DMS53 (cell line): ENCODE measurements at places on chromosomes 6 and 20.

DNA sequence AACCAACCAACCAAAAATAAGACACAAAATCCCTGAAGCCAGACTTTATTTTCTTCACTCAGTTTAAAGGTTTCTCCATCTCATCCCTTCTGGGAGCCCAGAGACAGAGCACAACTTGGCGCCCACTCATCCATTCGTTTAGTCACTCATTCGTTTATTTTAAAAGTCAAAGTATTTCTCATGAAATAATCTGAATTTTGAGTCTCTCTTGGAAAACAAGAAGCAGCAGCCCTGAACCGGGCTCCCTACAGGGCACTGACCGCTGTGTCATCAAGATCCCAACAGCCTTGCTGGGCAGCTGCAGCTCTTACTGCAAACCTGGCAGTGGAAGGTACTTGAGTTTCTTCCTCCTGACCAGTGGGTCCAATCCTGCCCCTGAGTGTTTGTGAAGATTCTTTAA, 171.6 kb downstream of the THBS2 start:
- DNase-seq, result no peak

- no peak for DNase-seq
Measured at GRCh38 chr6:157385482-157385881, 4.5 kb downstream of the ZDHHC14 start.

DNA sequence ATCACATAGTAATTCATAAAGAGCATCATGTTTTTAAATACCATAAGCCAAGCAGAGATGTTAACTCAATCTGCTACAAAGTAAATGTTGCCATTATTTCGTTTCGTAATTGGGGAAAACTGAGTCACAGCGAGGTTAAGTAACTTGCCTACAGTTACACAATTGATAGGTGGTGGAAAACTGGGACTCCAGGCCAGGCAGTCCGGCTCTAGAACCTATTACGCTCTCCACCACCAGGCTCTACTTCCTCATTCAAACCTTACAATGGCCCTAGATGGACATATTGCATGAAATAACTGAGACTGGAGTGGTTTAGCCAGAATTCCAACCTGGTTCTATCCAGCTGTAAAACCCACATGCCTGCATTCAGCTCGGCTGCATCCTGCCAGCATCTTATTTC, 58.2 kb downstream of the LINC00237 start:
- DNase-seq, result no peak

DNA sequence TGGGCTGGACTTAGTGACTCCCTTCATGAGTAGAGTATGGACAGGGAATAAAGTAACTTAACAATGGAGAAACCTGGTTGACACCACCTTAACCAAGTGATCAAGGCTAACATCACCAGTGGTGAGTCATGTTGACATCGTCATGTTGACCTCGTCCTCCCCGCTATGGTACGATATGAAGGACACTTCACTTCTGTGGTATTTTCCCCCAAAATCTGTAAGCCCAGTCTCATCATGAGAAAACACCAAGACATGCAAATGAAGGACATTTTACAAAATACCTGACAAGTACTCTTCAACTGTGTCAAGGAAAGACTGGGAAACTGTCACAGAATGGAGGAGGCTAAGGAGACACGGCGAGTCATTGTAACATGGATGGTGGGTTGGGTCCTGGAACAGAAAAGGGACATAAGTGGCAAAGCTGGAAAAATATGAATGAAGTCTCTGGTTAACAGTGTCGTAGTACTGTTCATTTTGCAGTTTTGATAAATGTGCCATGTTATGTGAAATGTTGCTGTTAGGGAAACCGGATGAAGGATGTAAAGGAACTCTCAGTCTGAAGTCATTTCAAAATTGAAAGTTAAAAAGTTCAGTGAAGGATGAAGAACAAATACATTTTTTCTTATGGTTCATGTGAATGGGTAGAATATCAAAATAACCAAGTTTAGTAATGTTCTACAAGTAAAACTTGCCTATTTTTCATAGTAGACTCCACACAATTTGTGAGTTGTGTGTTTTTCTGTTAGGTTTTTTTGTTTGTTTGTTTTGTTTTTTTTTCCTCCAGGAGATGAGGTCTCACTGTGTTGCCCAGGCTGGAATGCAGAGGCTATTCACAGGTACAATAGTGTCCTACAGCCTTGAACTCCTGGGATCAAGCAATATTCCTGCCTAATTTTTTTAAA, 247.5 kb downstream of the TMEM242 start:
- peak; percentile 42 for DNase-seq

- no peak for DNase-seq
Measured at GRCh38 chr6:43089874-43090558, 13.9 kb downstream of the PTK7 start.

DNA sequence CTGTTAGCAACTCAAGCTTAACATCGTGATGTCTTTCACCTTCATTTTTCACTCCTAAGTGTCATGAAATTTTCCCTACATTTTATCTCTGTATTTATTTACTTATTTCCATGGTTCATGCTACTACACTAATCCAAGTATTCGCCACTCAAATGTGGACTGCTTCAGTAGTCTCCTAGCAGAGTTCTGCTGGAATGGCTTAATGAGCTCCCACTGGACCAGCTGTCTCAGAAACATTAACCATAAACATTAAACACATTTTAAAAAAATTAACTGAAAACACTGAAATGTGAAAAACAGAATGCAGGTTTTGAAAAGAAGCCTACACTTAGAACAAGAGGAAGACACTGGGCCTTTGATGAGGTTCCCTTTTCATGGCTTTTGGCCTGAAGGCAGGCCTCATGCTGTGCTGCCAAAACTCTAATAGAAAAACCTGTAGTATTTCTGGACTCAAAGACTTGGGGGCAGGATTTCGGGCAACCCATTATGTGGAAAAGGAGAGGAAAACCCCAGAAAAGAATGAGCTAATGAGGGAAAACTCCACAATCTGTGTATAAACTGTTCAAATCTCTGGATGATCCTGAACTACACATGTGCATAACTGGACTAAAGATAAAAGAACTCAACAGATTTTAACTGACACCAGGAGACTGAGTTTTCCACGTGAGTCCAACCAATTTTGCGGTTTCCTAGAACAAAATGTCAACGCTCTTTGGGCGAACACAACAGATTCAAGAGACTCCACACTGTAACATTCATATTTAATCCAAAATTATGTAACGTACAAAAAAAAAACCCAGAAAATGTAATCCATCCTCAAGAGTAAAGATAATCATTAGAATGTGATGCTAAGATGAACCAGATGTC, 33.0 kb downstream of the SAMD3 start:
- no peak for DNase-seq

DNA sequence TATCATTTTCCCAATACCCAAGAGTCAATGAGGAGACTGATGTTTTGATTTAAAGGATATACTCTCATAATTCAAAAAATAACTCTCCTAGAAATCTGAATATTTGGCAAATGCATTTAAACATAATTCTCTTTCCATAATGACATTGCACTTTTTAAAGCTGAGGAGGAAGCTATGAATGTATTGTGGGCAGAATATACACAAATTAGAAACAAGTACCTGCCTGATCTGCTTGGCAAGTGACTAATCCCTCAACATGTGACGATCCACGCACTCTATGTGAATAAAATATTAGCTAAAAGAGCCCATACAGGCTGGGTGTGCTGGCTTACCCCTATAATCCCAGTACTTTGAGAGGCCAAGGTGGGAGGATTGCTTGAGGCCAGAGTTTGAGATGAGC, 88.3 kb upstream of the CCDC28A start:
- peak; percentile 7 for DNase-seq

DNA sequence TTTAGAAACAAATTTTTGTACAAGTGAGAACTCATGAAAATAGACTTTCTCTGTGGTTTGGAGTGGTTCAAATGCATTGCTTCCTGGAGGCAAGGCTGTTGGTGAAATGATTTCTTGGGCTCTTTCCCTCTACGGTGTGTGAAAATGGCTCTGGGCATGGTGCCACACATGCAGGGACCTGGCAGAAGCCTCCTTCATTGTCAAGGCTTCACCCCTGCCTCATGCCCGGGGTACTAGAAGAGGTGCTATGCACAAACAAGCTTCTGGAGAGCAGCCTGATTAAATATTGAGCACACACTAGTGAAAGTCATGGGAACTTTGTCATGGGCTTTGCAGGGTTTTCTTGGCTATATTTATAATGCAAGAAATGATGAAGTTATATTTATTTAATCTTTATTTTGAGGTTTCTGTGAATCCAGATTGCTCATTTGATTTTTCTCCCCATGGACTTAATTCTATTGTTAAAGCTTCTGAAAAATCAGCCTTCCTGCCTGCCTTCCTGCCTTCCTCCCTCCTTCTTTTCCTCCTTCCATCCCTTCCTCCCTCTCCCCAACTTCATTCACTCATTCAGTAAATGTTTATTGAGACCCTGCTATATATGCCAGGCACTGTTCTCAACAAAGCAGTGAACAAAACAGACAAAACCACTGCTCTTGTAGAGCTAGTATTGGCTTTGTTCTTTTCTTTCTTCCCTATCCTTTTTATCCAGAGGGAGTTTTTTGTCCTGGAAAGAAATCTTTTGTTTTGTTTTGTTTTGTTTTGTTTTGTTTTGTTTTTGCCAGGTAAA, 21.0 kb downstream of the C6orf89 start:
- DNase-seq, result peak; percentile 26

DNA sequence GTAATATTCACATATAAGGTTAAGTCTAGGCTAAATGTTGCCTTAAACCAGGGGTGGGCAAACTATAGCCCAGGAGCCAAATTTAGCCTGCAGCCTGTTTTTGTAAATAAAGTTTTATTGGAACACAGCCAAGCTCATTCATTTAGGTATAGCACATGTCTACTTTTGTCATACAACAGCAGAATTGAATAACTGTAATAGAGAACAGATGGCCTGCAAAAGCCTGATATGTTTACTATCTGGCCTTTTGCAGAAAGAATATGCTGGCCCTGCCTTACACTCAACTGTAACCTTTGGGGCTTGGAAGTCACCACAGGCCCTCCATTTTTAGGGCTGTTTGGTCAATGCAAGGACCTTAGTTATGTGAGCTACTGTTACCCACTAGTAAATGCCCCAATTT, 17.7 kb upstream of the BCLAF1 start:
- no peak for DNase-seq

- DNase-seq, result no peak
Measured at GRCh38 chr6:35463292-35463691, 4.9 kb upstream of the RPL10A start.

DNA sequence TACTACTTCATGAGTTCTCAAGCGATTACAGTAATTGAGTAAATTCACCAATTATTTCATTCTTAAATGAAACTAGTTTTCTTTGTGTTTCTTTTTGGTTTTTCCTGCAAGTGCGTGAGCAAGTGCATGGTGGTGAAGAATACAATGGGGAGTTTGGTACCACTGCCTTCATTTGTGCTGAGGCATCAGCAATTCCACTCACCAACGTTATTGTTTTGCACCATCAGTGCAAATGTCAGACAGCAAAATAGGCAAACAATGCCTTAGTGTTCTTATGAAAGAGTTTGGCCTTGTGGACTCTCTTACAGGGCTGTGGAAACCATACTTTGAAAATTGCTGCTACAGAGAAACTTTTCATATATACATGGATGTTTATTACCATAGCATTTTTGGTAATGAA, 8.2 kb downstream of the CDH26 start:
- no peak for DNase-seq

DNA sequence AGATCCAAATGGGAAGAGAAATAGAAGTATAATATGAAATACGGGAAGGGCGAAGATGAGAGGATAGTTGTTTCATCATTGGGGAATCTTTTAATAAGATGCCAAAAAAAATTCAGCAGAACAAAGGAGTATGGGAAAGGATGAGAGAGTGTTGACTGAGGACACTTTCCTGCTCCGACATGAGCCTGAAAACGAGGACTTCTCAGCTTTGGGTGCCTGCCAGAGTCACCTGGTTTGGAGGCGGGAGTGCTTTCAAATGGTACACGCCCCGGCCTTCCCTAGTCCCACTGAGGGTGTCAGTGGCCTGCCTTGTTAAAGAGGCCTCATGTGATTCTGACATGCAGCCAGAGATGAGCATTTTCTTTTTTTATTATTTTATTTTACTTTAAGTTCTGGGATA, 250.9 kb downstream of the ANKRD60 start:
- no peak for DNase-seq

DNA sequence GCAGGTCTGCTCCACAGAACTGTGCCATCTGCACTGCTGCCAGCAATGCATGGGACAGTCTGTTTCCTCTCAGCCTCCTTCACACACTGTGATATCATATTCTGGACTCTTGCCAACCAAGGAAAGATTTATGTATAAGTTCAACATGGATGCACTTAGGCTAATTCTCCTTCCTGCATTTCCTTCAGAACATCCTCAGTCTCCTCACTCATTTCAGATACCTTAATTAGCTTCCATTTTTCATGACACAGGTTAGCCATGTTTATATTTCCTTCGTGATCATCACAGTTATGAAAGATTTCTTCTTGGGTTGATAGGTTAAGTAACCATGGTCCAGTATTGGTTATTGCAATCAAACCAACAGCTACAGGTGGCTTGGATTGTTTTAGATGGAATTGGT, 46.4 kb upstream of the DDR1 start:
- DNase-seq, result peak; percentile 62

DNA sequence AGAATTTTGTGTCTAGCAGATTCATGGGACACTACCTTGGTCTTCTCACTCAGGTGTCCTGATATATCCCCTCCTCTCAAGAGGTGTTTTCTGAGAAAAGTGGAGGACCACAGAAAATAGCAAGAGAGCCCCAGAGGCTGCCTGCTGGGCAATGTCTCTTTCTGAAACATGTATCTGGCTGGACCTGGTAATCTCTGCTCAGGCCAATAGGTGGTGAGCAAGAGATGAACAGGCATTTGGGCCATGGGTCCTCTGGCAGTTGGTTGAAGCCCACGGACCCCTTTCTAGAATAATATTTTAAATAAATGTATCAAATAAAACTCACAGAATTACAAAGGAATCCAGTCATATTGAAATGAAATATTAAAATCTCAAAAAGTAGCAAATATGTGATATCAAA, 8.8 kb upstream of the THBD start:
- DNase-seq, result no peak

- no peak for DNase-seq
Measured at GRCh38 chr6:149581349-149581748, 15.2 kb downstream of the GINM1 start.

DNA sequence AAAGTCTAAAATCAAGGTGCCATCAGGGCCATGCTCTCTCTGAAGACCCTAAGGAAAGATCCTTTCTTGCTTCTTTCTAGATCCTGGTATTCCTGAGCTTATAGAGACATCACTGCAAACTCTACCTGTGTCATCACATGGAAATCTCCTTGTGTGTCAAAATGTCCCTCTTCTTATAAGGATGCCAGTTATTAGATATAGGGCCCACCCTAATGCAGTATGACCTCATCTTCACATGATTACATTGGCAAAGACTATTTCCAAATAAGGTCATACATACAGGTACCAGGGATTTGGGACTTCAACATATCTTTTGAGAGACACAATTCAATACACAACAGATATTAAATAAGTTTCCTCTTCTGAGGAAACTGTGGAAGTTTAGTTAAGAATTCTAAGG, 123.9 kb downstream of the UNC5CL start:
- DNase-seq, result no peak

GRCh38 chr6:107083047-107083768, 32.1 kb downstream of the BEND3 start:
- no peak for DNase-seq
